ENCODE measurements at places on chromosomes 6 and 20. TPM values are rescaled to one million over a fixed set of nuclear protein-coding genes. Genes with fewer than 3 reads are reported as not detected.

DNA sequence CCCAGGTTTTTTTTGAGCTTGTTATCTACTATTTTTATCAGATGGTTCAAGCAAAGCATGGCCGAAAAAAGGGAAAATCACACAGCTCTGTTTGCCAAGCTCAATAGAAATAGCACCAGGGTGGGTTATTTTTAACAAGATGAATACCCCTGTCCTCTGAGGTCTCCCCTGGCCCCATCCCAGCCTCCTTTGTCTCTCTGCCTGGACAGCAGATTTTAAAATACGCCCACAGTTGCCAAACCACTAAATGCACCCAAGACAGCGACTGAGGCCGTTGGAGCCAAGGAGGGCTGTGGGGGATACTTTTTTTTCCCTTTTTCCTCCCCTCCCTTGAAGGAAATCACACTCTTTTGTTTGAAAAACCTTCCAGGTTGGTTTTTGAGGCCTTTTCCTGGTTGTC, 106.6 kb downstream of the VEGFA start:
- no peak for DNase-seq

GRCh38 chr6:112218563-112218962, 35.8 kb downstream of the LAMA4 start:
- DNase-seq: no peak

DNA sequence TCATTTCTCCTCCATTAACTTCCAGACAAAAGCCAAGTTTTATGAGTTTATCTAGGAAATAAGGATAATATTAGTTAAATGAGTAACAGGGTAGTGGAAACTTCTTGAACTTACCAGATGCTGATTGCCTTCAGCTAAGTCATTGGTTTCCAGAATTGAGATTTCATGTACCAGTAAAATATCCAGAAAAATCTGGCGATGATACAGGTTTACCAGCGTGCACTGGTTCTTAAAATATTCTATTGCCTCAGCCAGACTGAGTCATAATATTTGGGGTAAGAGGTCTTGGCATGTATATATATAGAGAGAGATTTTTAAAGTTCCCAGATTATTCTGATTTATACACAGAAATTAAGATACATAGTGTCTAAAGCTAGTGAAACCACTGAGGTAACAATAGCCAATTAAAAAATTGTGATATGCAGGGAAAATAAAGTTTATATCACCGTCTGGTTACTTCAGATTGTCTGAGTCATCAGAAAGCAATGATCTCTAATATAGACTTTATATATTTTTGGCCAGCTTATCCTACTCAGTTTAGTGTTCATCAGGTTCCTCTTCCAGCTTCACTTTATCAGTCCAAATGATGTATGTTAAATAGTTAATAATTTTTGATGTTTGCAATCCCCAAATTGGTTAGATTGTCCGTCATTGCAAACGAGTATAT, 39.5 kb upstream of the SDHAF4 start:
- no peak for DNase-seq

- no peak for DNase-seq
Measured at GRCh38 chr6:144601221-144601620, 316.1 kb downstream of the UTRN start.

DNA sequence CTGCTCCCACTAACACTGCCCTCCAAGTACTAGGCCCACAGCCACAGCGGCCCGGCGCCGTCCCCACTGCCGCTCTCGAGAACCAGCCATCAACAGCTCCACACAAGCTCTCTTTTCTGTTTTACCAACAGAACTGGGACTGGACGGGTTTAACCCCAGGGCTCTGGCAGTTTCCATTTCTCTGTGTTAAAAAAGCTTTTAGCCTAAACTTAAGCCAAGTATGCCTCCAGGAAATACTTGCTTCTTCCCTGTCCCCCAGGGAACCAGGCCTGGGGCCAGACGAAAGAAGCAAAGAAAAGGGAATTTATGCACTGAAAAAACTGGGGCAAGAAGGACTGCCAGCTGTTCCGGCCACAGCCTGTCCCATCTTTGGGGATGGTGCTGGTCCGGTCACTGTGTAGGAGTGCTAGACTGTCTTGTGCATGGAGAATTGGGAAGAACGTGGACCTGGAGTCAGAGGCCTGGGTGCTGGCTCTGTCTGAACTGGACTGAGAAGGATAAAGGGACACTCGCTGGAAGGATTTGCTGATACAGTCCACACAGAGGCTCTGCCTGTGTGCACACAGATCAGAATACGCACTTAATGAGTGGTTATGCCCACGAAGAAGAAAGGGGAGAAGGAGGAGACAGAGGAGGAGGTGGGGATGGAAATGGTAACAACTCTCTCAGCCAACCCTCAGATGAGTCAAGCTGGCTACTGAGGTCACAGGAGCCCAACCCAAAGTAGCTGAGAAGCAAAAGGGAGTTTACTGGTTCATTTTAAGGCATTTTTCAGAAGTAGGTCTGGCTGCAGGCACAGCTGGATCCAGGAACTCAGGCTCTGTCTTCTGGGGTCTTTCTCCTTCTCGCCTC, 254.4 kb upstream of the PMEPA1 start:
- no peak for DNase-seq

DNA sequence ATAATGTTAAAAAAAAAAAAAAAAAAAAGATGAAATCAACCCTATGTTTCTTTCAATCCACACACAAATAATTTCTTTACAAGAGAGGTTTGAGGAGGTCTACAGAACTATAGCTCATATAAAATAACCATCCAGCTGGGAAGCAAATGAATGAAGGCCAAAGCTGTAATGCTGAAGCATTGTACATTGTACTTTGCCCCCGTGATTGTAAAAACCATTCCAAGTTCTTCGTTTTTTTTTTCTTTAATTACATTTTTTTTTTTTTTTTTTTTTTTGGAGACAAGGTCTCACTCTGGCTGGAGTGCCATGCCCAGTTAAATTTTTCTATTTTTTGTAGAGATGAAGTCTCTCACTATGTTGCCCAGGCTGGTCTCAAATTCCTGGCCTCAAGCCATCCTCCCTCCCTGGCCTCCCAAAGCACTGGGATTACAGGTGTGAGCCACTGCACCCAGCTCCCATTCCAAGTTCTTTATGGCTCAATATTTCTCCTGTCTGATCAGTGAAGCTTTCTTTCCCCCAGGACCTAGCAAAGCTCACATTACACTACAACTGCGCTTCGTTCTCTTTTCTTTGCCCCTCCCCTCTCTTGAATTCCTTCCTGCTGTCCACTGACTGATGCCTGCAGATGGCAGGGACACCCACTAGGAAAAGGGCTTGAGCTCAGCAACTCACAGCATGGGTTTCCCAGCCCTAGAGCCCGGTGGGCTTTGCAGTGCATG, 53.0 kb upstream of the NOP56 start:
- no peak for DNase-seq

GRCh38 chr6:13715444-13715883, 3.8 kb upstream of the RANBP9 start:
- DNase-seq: no peak

GRCh38 chr6:8758412-8758811, 323.1 kb upstream of the SLC35B3 start:
- DNase-seq: no peak

DNA sequence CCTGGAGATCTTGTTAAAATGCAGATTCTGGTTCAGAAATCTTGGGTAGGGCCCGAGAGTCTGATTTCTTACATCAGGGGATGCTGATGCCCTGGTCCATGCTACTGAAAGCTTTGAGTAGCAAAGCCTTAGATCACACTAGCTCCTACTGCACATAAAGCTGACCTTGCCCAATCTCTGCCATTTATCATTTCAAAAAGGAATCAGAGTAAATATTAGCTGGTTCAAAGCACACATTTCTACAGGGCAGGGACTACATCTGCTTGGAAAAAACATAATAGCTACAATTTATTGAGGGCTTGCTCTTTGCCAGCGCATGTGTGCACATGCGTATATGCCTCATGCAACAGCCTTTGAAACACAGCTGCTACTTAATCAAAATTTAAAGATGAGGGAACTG, 440.4 kb upstream of the ARID1B start:
- DNase-seq: no peak

GRCh38 chr6:56899753-56900152, 55.2 kb upstream of the BEND6 start:
- DNase-seq: no peak

DNA sequence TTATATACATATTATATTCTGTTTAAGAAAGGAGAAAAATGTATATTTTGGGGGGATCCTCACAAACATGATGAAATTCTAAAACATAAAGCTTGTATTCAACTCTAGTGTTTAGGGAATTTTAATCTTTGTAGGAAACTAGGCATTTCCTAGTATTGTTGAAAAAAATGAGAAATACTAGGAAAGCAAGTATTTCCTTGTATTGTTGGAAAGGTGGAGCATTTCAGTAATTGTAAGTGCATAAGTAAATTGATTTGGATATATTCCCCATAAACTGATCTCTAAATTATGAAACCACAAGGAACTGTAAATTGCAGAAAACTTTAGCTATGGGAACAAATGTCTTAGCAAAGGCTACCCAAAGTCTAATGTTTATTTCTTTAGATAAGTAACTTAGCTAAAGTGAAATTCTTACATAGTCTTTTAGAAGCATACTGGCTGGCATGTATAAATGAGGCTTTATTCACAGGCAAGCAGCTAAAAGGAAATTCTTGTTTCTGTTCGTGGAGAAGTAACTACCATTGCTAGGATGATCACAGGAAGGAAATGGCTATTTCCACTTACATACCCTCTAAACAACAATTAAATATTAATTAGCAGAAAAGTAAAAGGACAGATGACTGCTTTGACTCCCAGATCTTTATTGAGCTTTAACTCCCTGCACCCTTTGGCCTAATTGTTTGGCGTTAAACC, 19.9 kb upstream of the NRN1 start:
- no peak for DNase-seq

DNA sequence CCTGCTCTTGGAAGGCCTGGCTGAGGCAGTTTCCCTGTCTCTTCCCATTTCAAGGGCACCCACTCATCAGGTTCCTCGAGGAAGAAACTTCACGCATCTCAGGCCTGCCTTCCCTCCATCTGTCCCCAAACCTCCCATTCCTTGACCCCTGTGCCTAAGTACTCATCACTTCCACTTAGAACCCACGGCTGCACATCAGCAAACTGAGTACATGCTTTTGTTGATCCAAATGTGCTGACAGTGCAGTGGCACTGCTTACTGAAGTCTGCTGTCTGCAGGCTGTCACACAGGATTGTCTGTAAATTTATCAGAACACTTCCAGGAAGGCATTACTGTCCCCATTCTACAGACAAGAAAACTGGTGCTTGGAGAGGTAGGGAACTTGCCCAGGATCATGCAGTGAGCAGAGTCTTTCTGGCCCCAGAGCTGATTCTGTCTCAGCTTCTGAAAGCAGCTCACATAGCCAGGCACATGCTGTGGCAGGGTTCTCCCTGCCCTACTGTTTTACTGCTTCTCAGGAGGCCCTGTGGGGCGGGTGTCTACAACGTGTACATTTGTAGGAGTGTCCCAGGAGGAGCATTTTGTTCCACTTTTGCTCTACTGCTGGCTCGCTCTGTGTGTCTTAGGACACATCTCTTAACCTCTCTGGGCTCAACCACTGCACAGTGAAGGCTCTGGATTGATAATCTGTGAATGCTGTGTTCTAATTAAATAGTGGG, 64.2 kb upstream of the XRN2 start:
- DNase-seq: no peak

DNA sequence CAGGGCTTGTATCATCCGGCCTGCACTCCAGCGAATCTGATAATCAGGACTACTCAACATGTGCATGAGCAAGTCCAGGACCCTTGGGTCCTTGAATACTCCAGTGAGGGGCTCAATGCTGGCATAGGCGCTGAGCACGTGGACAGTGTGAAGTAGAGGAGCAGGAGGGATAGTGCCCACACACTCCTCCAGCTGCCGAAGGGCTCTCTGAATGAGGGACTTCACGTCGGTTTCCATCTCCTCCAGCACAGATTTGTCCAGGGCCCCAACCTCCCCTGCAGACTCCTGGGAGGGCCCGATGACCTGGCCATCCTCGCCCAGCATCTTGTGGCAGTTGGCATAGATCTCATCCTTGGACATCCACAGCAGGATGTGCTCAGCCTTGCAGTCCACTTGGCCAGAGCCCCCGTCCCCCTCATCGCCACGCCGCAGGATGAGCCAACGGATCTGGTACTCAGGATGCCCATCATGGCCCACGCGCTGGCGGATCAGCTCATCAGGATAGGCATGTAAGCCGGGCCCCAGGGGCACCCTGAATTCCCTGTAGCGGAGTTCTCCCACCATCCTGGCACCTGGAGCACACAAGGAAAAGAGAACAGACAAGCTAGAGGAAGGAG, 1.3 kb downstream of the CUL7 start:
- no peak for DNase-seq

DNA sequence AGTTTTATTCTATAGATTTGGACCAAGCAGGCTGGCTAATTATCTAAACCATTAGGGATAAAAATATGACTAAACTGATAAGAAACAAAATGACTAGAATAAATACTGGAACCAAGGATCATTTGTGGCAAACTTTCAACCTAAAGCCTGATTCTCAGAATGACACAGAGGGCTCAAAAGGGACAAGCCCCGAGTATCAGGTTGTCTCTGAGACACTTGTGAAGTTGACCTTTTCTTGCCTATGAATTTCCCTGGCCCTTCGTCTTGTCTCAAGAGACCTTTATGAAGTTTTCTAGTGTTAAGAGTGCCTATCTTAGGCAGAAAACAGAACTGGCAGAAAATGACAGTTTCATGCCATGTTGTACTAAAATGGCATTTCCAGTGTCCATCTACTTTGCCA, 68.3 kb downstream of the IMPG1 start:
- DNase-seq: no peak

DNA sequence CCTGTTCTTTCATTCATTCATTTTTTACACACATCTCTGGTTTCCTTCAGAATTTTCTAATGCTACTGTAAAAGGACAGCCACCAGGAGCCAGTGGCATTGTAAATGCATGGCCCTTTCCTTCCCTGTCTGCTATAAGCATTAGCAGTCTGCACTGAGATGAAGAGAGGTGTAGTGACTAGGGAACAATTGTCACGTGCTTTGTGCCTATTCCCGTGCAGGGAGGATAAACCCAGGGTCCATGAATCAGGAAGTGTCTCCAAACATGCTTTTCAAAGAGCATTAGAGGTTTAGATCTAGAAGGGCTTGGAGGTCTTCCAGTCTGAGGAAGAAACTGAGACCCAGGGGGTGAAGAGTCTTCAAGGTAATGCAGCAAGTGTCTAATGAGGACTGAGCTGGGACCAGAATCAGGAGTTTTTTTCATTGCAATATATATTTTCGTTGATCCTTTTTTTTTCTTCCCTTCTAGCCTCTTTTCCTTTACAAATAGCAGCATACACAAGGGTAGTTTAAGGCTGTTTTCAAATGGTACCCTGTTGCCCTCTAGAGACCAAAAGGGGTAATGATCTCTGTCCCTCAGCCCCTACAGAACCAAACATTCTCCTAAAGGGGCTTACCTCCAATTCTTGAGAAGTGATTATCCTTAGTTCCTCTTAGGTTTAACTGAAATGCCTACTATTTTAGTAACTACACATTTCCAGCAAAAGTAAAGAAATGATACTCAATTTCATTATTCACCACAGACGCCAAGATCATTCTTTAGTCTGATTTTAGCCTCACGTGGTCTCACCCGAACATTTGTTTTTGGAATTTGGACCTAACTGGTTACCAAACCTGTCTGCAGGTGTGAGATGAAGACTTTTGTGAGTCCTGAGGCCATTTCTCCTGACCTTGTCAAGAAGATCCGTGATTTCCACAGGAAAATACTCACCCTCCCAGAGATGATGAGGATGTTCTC, 6.6 kb downstream of the TRIM15 start:
- peak; percentile 71 for DNase-seq

The RUNX2 gene
- total RNA-seq: 0.98 TPM

The HMGCLL1 gene
- total RNA-seq: not detected

The TCP11 gene
- not detected for total RNA-seq

The LAMA2 gene
- total RNA-seq: 0.91 TPM

The CDH26 gene
- 0.22 TPM for total RNA-seq

The MATN4 gene
- 0.13 TPM for total RNA-seq
